ENCODE measurements at places on chromosomes 12 and 14.

- no peak for DNase-seq
These were observed 8.0 kb downstream of the CLMN start for GRCh38 chr14:95311752-95312151.

DNA sequence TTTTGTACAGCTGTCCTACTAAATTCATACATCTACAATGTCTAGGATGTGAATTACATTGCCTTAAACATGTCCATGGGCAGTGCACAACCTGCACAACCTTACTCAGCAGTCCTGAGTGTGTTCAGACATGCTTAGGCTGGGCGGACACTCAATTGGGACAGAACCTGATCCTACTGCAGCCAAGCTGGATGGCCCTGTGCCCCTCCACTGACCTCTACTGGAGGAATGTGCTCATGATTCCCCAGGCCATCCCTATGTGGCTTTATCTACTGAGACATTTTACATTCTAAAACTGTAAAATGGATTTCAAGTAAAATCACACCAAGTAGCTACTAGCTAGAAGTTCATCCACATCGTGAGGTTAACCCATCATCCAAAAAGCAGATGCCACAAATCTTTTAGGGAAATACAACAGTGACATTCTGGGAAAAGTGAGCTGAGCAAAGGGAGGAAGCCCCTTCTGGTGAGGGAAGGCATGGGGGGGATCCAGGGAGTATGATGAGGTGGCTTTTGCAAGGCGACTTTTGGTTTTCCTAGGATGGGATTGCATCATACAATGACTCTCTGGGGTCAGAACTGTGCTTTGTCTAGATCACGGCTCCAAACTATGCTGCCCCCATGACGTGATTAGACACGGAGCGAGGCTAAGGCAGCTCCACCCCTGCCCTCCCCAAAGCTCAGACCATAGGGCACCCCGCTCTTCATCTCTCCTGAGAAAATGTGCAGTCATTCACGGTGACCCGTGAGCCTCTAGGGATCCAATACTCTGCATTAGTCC, 911.7 kb upstream of the TMEM132C start:
- no peak for DNase-seq

DNA sequence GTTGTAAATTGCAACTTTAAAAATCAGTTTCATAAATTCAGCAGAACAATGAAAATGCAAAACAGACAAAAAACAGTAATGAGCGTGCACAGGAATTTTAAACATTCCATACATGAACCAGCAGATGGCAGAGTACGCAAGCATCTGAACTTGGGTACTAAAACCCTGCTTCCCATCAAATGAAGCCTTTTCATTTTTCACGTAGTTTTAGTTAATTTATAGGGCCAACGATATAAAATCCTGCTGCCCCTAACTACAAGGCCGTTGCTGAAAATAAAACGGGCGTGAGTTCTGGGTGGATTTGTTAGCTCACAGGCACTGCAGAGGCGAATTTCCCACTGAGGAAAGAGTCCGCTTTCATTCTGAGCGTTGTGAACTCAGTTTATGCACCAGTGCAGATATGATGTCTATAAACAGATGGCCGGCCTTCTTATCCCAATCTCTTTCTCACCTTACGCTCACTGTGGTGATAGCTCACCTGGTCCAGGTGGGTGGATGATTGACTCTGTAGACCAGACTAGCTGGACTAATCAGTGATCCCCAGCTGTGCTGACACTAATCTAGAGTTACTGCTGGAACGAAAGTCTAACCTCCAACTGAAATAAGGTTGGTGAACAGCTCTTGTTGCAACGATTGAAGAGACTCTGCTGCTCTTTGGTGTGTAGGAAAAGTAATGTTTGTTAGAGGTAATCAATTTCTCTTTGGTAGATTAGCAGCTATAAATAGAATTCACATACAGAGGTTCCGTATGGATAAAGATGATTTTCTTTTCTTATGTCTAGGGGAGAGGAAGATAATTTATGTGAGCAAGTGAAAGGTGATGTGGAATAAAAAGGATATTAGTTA, 89.2 kb downstream of the PDZRN4 start:
- DNase-seq: no peak

- no peak for DNase-seq
These were observed 1323.3 kb downstream of the LRFN5 start for GRCh38 chr14:42929806-42930480.

GRCh38 chr12:1797011-1797901, 23.1 kb upstream of the LRTM2 start:
- DNase-seq: no peak

DNA sequence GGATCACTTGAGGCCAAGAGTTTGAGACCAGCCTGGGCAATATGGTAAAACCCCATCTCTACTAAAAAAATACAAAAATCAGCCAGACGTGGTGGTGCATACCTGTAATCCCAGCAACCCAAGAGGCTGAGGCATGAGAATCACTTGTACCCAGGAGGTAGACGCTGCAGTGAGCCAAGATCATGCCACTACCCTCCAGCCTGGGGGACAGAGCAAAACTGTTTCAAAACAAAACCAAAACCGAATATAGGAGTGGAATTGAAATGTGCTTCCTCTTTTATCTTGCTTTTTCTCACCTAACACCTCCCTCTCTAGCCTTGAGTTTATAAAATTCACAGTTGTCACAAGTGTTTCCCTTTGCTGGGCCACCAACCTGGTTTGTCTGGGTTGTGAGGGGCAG, 181.9 kb downstream of the PAH start:
- DNase-seq: no peak

GRCh38 chr14:20350282-20350681, 6.8 kb downstream of the PARP2 start:
- no peak for DNase-seq

- DNase-seq: no peak
These were observed 127.6 kb upstream of the AMIGO2 start for GRCh38 chr12:47207340-47207717.

- DNase-seq: no peak
These were observed 9.5 kb downstream of the CDKN1B start for GRCh38 chr12:12726555-12727093.

DNA sequence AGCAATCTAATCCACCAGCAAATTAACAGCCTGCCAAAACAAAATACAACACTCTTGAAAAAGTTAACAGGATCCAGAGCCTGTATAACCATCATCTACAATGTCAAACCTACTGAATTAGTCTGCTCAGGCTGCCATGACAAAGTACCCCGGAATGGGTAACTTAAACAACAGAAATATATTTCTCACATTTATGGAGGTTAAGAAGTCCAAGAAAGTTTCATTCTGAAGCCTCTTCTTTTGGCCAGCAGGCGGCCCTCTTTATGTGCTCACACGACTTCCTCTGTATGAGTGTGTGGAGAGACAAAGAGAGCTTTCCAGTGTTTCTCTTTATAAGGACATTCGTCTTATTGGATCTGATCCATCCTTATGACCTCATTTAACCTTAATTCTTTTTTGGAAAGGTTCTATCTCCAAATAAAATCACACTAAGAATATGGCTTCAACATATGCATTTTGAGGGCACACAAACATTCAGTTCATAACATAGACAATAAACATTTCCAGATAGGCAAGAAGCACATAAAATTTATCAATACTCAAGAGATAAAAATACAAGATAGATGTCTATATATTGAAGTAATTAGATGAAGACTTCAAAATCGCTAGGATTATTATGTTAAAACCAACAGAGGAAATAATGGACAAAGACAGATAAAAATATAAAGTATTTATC, 5.9 kb upstream of the RERG start:
- no peak for DNase-seq

GRCh38 chr12:32265456-32265855, 133.9 kb upstream of the FGD4 start:
- no peak for DNase-seq

- DNase-seq: no peak
These were observed 68.6 kb upstream of the GALNT9 start for GRCh38 chr12:132397934-132398385.

GRCh38 chr14:34913619-34914018, 38.5 kb upstream of the BAZ1A start:
- no peak for DNase-seq

DNA sequence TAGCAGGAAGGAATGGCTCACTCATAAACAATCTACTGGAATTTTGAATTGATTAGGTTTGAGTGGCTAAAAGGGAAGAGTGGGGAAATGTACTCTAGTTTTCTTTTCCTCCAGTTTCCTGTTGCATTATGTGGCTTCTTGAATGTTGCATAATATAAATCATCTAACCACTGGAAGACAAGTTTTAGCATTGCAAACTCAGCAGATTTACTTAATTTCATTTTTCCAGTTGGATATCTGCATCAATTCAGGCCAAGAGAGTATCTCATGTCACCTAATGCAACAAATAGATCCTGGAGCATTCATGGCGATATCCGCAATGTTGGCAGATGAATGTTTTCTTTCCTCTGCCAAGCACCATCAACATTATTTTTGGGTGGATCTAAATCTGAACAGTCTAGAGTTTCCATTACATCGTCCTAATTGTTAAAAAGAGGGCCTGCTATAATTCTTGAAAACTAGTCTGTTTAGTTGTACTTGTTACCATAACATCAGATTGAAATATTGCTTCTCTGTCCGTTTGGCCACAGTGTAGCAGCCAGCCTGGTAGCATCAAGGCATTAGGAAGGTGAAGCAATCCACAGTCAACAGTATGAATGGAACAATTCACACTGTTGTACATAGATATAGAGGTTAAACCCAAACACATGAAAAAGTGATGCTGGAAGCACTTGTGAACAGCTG, 544.2 kb downstream of the ETNK1 start:
- no peak for DNase-seq

- DNase-seq: no peak
These were observed 124.3 kb downstream of the RASSF9 start for GRCh38 chr12:85711735-85712390.

DNA sequence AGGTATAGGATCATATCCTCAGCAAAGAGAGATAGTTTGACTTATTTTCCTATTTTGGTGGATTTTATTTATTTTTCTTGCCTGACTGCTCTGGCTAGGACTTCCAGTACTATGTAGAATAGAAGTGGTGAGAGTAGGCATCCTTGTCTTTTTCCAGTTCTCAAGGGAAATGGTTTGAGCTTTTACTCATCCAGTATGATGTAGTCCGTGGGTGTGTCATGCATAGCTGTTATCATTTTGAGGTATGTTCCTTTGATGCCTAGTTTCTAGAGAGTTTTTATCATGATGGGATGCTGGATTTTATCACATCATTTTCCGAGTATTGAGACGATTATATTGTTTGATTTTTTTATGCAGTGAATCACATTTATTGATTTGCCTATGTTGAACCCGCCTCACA, 97.2 kb downstream of the MGAT4C start:
- no peak for DNase-seq

GRCh38 chr14:85873006-85873405, 343.1 kb downstream of the FLRT2 start:
- no peak for DNase-seq

DNA sequence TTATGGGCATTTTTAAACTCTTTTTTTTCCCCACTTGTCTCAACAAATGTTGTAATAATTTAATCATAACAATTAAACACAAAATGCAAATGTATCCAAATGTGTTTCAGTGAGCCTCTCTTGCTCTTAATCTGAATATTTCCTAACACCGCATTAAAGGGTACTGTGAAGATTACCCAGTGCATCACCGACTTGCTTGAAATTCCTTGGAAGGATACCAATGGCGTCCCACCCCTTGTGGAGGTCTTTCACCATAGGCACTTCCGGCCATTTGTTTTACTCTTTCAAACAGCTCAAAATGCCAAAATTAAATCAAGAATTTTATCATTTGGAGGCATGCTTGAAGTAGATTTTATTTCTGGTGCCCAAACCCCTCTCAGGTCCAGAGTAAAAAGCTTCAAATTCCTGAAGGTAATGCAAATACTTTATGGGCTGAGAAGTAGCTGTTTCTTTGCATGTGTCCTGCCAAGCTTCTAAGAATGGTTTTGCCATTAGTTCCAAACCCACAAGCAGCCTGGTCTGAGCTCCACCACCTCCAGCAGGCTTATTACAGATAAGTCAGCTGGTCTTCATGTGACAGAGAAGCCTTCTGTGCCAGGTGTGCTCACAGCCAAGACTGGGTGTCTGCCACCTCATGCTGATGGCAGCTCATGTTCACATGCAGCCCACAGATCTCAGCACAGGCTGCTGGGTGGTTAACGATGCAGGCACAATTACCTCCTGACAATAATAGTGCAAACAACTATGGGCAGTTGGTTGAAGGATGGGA, 16.4 kb upstream of the NUDT4 start:
- DNase-seq: no peak

- no peak for DNase-seq
These were observed 300.1 kb downstream of the VRK1 start for GRCh38 chr14:97097296-97097695.
